ENCODE measurements at places on chromosomes 12 and 14.
A peak's percentile ranks its signal among the peaks of the same experiment; 100 is the strongest.

DNA sequence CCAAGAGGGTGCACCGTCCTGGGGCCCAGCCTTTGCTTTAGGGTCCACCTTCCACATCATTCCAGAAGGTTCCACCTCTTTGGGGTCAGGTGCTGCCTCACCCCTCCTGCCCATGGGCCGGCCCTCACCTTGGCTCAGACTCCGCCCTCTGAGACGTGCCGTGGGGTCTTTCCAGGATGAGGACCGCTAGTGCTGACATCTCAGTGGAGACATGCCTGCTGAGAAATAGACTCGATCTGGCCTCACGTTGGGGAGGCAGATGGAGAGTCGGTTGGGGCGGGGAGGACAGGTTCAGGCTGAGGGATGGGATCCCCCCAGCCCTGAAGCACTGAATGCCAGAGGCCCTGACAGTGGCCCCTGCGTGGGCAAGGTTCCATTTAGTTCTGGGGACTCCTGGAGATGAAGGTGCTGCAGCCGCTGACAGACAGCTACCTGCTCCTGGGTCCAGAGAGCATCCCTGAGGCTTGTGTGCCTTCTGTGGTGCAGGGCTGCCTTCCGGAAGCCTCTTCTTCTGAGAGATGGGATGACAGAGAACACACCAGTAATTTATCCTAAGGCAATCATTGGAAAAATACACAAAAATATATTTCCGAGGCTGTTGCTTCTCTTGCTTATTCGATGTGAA is 185.3 kb downstream of the KIF26A start:
- DNase-seq, result no peak

- DNase-seq, result no peak
Observed at GRCh38 chr12:79023261-79023660, 158.7 kb downstream of the SYT1 start.

- DNase-seq, result no peak
Observed at GRCh38 chr12:24993793-24994192, 44.9 kb upstream of the BCAT1 start.

DNA sequence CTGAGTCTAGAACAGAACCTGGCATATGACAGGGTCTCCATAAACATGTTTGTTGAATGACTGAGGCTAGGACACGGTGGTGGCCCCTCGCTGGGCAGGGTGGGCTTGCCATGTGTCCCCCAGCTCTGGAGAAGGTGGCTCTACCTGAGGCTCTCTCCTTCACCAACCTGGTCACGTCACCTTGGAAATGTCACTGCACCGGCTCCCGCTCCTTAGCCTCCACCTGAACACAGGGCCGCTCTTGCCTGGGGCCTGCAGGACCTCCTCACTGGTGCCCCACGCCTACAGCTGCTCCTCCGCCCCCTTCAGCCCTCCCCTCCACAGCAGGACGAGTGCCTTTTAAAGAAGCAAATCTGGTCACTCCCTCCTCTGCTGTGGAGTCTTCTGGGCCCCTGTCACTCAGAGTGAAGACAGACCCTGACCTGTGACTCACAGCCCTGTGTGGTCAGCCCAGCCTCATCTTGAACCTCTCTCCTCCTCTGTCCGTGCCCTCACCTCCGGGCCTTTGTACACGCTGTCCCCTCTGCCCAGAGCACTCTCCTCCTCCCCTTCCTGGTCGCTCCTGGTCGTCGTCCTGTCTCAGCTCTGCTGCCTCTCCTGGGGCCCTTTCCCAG is 81.0 kb downstream of the ADGRD1 start:
- no peak for DNase-seq

DNA sequence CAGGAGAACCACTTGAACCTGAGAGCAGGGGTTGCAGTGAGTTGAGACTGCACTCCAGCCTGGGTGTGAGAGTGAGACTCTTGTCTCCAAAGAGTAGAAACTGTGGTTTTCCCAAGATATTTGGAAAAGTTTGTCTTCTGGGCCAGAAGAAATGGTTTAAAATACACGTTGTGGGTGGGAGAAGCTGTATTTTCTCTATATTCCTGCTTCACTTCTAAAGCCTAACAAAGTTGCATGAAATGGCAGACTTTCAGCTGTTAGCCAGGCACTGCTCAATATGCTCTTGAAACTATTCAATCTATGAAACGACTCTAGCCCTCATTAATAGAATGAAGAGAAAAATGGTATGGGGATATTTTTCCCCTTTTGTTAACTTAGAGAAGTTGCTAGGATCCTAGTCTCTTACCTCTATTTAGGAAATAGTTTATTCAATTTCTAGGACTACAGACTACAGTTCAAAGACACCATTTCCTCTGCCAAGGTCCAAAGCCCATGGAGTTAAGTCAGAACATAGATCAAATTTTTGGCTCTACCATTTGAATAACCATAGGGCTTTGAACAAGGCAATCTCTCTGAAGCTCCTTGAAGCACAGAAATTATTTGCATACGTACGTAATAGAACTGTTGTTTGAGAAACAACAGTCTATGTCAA is 49.3 kb upstream of the OR5AU1 start:
- DNase-seq, result peak; percentile 59

DNA sequence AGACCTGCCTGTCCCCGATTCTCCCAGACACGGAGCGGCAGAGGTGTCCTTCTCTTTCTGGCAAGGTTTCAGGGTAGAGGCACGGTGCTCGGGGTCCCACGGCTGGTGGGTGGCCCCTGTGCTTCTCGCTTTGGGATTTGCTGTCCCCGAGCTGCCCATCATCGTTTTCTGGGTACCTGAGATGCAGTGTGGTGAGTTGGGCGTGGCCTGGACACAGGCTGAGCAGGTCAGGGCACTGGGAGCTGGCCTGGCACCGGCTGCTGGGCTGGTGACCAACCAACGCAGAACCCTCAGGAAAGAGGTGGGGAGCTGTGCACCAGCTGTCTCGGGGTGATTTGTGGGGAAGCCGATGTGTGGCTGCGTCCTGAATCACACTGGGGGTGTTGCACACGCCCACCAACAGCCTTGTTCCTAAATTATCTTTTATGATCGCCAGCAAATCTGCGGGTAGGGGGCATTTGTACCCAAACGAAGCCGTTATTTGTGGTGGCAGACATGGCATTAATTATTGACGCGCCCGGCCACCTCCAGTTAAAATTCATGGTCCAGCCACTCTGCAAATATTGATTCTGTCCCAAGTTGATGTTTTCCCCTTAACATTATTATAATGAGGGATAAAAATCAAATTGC is 61.0 kb downstream of the KIF26A start:
- DNase-seq, result no peak

DNA sequence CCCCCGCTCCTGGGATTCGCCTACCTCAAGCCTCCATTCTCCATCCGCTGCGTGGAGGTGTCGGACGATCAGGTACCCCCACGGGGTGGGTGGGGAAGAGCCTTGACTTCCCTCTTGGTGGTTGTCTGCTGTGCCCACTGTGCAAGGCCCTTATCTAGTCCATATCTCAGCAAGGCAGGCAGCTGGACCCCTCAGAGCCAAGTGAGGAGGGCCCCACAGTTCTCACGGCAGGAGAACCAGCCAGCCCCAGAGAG is 39.9 kb downstream of the MMAB start:
- no peak for DNase-seq

- DNase-seq, result no peak
Observed at GRCh38 chr14:76773188-76773885, 12.1 kb downstream of the VASH1 start.

DNA sequence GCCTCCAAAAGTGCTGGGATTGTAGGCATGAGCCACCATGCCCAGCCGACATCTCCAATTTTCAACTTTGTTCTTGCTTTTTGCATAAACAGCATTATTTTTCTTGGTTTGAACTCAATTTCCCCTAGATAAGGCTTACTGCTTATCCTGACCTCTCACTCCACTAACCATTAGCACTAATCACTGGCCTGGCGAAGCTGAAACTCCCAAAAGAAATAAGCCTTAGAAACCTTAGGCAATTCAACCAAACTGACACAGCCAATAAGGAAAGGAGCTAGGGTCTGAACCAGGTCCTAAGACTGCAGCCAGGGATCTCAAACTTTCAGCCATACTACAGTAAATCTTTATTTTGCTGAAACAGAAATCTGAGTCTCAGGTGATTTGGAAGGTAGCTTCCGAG is 448.0 kb downstream of the RMST start:
- no peak for DNase-seq

DNA sequence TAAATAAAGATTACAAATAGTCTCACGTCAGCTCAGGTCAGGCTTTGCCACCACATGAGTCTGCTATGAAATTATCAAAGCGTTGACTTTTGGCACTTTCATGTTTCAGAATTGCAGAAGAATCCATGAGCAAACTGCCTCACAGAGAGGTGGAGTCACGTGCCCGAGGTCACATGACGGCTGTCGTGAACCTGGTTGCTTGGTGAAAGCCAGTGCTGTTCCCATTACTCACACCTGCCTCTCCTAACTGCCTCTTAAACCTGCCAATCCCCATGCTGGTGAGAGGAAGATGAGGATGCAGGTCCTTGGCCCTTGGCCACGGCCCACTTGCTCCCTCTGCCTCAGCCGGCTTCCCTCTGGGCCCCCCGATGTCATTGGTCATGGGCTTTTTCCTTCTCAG is 272.7 kb downstream of the BCL11B start:
- DNase-seq, result no peak

- peak; percentile 92 for DNase-seq
Observed at GRCh38 chr12:118377884-118378470, 1.6 kb downstream of the SUDS3 start.

- no peak for DNase-seq
Observed at GRCh38 chr14:63426838-63427352, 108.2 kb upstream of the GPHB5 start.

- DNase-seq, result no peak
Observed at GRCh38 chr12:3728686-3729085, 24.2 kb downstream of the CRACR2A start.

- DNase-seq, result no peak
Observed at GRCh38 chr12:30979371-30980259, 53.1 kb downstream of the TSPAN11 start.

DNA sequence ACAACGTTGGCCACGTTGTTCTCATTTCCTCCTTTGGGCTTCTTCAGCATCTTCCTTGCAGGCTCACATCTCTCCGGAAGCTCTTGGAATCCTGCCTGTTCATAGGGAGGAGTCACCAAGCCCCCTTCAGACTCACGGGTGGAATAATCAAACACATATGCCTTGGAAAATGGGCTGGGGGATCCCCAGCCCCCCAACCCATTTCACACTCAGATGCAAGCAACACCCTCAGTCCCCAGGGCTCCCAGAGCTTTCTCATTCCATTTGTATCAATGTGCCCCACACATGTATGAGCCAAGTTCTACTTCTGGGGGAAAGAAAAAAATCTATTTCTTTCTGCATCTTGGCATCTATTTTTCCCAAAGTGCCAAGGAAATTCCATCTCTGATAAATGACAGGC is 33.1 kb downstream of the WSCD2 start:
- DNase-seq, result no peak

DNA sequence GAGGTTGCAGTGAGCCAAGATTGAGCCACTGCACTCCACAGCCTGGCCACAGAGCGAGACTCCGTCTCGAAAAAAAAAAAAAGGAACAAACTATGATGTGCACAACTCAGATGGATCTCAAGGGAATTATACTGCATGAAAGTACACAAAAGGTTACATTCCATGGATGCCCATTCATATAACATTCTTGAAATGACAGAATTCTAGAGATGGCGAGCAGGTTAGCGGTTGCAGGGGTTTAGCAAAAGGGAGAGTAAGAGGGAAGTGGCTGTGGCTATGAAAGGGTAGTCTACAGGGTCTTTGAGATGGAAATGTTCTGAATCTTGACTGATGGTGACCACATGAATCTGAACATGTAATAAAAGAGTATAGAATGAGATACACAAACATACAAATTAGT is 49.7 kb downstream of the CKB start:
- DNase-seq, result no peak

DNA sequence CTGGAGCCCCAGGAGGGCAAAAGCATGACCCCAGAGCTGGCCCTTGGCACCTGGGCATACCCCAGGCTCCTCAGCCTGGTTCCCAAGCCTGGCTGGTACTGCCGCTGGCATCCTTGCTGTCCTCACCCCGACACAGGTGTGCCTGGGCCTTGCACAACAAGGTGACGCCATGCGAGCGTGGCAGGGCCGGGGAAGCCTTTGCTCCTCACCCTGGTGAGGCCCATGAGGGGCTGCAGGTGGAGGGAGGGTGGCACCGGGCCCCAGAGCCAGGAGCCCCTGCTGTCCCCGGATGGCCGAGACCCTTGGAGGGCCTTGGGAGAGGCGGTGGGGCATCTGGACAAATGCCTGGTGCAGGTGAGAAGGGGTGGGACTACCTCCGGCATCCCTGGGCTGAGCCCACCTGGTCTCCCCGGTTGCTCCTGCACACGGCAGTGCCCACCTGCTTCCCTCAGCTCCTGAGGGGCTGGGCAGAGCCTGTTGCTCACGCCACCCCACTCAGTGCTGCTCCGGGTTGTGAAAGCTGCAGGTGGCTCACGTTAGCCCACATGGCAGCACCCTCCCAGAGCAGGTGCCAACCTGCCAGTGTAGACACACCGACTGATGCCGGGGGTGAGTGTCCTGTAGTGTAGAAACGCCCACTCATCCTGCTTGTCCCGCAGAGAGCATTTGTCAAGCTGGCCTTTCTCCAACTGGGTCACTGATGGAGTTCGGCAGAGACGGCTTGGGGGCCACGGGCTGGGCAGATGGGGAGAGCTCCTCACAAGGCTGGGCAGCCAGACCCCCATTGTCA is 24.6 kb upstream of the KIF26A start:
- DNase-seq, result no peak

DNA sequence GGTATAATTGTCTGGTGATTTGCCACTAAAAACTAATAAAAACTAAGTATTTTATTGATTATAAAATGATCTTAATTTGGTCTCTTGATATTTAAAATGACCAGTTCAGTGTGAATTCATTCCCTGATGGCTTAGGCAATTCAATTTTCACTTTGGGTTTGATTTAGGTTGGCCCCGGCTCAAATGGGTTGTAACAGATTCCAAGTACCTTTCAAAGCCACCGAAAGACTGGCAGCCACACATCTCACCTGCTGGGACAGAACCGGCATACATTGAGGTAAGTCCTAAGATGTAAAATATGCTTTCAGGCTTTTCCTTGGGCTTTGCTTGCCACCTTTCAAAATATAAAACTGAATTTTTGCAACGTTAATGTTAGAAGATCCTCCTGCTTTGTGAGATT is 77.5 kb upstream of the ATF1 start:
- no peak for DNase-seq

DNA sequence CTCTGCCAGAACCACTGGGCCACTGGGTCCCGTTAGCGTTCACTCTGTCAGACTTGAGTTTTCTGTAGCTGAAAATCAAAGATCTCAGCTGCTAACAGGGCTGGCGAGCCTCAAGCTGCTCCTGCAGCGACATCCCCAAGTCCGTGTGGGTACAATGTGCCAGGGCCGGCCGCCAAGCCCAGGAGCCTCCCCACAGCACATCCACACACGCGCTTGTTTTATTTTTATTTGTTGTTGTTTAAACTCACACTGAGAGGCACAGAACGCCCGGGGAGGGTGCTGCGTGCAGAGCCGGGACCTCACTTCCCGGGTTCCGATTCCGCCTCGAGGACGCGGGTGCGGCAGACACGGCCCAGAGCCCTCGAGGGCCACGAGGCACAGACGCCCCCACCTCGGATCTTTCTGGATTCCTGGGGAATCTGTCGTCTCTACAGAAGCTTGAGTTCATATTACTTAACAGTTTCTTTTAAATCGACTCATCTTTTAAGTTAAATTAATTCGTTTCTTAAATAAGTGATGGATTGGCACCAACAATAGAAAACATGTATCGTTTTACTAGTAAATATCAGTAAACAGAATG is 9.3 kb downstream of the GALNT9 start:
- no peak for DNase-seq

Measured in Karpas-422 (cell line).